Stimulated activated CD4-positive, alpha-beta T cell treated with anti-CD3 and anti-CD28 coated beads, Interleukin-4, amount 100 ng/mL, for 48 hours (primary cell): ENCODE measurements at places on chromosomes 5 and 9.

DNA sequence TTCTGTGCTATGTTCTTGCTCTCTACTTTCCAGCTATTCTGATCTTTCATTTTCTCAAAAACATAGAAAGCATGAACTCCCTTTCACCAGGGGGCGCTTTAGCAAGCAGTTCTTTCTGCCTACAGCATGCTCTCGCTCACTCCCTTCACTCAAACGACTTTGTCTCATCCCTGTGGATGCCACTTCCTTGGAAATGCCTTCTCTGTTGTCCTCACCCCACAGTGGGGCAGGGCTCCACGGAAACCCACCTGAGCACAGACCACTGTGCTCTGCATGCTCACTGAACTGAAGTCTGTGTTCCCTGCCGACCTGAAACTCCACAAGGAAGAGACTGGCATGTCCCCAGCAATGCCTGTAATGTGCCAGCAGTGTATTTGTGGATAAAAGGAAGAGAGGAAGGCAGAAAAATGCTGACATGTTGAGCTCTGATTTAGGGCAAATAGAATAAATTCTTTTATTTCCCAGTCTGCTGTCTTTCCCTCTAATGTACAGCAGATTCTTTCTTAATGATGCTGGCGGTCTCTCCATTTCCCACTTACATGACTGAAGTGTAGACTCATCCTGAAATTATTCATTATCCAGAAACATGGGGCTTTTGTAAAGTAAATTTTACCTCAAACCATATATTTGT is 4.9 kb upstream of the ROR2 start:
- DNase-seq: no peak

DNA sequence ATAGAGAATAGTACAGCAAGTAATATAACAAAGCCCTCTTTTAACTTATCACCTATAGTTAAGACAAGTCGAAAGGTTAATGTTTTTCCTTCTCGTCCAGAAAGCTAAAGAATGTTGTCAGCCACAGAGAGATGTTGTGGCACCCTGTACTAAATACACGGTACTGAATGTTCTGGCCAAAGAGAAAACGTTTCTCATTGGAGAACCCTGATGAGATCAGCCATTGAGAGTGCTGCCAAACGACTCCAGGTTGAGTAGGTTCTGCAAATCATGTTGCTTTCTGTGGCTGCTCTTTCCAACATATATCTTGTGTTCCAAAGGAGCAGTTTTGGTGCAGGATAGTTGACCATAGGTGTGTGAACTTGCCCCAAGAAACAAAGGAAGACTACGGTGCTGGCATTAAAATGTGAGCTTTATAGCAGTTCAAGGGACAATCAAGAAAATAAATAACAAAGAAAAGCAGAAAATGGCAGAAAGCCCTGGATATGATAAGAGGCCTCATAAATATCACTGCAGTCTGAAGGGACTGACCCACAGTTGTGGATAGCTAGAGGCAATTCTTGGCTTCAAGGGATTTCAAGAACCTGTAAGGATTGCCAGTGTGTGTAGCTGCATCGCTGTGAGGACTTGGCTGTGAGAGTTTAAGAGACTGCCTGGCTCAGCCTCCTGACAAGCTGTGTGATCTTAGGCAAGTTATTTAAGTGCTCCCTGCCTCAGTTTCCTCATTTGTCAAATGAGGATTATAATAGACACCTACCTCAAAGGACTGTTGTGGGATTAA is 102.7 kb downstream of the ARHGEF28 start:
- DNase-seq: no peak

GRCh38 chr5:169637549-169638121 is 560 bp downstream of the DOCK2 start:
- peak; percentile 72 for DNase-seq

- no peak for DNase-seq
These were observed 19.5 kb downstream of the NCS1 start for GRCh38 chr9:130191749-130192120.

DNA sequence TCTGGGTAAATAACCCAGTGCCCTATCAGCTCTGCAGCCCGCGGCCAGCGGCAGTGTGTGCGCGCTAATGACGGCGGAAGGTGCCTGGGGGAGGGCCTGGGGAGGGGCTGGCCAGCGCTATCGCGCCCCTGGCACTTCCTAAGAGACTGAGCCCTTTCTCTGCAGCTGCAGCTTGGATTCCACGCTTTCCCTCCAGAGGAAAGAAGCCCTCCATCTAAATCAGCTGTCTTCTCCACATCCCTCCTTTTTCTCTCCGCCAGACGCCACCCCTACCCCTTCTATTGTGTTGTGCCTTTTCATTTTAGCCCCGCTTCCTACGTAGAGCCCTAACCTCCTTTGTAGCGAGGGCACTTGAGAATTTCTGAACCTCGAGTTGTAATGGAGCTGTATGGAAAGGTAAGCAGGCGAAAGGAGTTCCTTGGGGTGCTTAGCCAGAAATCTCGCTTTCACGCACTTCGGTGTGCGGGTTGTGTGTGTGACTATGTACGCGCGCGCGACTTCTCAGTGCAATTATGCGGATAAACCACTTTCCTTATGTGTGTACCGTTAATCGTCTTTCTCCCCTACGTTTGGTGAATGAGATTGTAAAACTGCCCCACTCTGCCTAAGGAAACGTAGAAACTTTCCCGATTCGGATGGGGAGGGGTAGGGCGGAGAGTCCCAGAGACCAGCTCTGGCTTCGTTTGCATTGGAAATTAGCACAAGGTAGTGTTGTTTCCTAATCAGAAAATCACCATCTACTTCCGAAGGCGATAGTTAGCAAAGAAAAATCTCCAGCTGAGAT is 664 bp upstream of the RAB3C start:
- no peak for DNase-seq
